ENCODE measurements at places on chromosomes 4 and X.

- DNase-seq = no peak
These were observed 39.1 kb upstream of the CDKN2AIP start for GRCh38 chr4:183405303-183405702.

GRCh38 chrX:106955004-106955772 is 35.0 kb downstream of the CLDN2 start:
- no peak for DNase-seq

DNA sequence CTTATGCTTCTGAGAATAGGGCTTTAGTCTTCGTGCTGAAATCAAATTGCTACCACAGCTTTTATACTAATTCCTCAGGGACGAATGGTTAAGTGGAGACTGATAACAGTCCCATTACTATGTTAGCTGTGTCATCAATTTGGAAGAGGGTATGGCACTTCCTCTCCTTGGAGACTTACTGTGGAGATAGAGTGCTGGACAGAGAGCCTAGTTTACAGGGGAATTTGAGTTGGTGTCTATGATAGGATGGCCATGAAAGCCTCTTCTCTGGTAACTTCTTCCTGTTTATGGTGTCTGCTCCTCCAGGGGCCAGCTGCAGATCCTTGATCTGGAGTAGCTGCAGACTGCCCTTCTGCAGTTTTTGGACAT is 167.7 kb downstream of the ZNF518B start:
- DNase-seq = no peak

GRCh38 chrX:10904220-10904619 is 206.9 kb upstream of the HCCS start:
- DNase-seq = no peak

- DNase-seq = no peak
These were observed 39.1 kb downstream of the ANOS1 start for GRCh38 chrX:8692871-8693270.

- peak; percentile 29 for DNase-seq
These were observed 11.6 kb downstream of the SMIM20 start for GRCh38 chr4:25925486-25926201.

DNA sequence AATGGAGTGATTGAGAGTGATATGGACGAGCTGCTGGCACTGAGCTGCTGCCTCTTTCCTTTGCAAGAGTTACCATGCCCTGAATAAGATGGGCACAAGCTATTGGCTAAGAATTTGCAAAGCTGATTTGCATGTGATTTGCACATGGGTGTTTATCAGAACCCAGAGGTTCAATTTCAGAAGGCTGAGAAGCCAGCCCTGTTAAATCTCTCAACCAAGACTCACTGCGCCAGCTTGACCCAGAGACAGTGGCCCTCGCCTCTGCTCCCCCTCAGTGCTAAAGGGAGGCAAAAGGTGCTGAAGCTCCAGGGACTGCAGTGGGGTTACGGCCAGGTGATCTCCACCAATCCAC is 701 bp downstream of the ARHGAP4 start:
- DNase-seq = no peak

GRCh38 chrX:117803463-117803862 is 313.1 kb downstream of the KLHL13 start:
- DNase-seq = no peak

- peak; percentile 12 for DNase-seq
These were observed 282.9 kb downstream of the RAB28 start for GRCh38 chr4:13201241-13201640.

Measured in Jurkat, Clone E6-1 (cell line).